ENCODE measurements at places on chromosomes 2 and 18.

GRCh38 chr18:45684341-45685115, 39.5 kb upstream of the SLC14A1 start:
- DNase-seq: no peak

- no peak for DNase-seq
Observed at GRCh38 chr2:223090039-223090438, 38.0 kb downstream of the KCNE4 start.

DNA sequence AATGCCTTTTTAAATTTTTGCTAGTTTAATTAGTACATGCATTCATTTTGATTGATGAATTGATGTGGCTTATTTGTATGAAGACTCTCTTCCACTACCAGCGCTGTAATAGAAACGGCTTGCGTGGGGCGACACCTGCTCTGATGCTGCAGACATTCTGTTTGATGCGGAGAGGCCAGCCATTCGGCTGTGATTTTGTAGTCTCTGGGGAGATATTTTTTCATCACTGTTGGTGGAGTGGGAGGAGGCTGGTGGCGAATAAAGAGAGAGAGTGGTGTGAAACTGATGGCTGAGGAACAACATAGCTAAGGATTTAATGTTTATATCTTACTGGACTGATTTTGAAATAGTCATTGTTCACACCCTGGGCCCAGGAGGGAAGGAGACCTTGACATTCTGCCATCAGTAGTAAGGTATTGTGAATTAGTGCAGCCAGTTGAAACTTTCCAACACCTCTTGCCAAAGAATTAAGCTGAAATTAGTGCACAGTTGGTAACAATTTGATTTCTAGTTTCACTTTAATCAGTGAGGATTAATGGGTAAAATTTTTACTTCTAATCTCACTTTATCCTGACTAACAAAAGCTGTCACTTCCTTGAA, 224.1 kb downstream of the MTX2 start:
- DNase-seq: no peak

GRCh38 chr2:229835596-229836283, 86.1 kb downstream of the TRIP12 start:
- no peak for DNase-seq

GRCh38 chr2:110991911-110992310, 128.8 kb upstream of the BCL2L11 start:
- DNase-seq: no peak

DNA sequence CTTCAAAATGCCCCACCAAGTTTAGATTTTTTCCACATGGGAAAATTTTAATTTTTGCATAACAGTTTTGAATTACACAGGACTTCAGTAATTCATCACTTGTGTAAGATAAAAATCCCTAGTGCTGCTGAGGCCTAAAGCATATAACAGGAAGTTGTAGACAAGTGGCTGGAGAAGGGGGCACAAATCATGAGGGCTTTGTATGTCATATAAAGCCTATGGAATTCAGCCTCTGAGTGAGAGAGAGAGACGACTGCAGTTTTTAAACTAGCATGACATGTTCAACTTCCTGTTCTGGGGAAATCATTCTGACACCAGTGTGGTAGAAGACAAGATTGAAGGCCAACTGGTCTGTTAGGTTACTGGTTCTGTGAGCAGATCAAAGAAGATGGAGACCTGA, 187.3 kb upstream of the CHST9 start:
- no peak for DNase-seq

GRCh38 chr18:47721876-47722275, 208.6 kb downstream of the SMAD2 start:
- DNase-seq: no peak

- no peak for DNase-seq
Observed at GRCh38 chr2:132588576-132588975, 81.4 kb downstream of the LYPD1 start.

GRCh38 chr18:54444319-54444914, 86.7 kb downstream of the C18orf54 start:
- DNase-seq: peak; percentile 22

DNA sequence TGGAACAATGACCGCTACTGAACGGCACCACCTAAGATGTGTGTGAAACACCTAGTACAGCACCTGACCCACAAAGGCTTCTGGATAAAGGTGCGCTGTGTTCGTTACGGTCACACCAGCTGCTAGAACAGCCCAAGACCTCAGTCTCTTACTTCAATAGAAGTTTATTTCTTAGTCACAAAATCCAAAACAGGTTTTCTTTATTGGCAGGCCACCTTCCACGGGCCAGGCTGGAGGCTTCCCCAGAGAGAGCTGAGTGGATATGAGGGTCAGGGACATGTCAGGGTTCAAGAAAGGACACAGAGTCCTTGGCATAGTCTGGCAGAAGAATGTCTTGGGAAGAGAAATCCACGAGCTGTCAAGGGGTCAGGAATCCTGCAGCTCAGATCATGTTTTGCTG, 92.2 kb downstream of the COL6A3 start:
- no peak for DNase-seq

- DNase-seq: no peak
Observed at GRCh38 chr2:221100467-221101089, 471.5 kb downstream of the EPHA4 start.

- no peak for DNase-seq
Observed at GRCh38 chr2:110973262-110973661, 147.5 kb upstream of the BCL2L11 start.

DNA sequence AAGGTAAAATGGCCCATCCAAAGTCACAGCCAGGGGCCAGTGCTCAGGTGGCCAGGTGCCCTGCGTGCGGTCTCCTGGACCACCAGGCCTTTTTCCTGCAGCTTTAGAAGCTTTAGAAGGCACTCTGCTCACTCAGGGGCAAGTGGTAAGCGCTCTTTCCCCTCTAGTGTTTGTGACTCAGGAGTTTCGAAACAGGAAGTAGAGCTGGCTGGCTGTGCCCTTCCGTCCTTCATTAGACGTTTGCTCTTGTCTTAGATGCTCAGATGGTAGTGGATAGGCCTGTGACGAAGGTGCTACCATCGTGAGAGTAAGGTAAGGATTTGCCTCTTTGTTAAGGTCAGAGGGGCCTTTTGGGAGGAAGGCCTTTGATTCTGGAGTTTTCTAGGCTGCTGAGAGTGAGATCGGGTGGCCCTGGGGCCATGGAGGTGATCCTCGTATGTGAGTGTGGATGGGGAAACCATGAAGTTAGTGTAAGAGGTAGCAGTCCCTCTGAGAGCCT, at the start of gene CASP8:
Gene CASP8, plus strand, starts transcription at position 235 of the 499 bp plus-strand sequence. CDS start 5,951 bp downstream, outside the sequence.
- no peak for DNase-seq

- DNase-seq: peak; percentile 69
Observed at GRCh38 chr2:234512884-234513669, 16.2 kb upstream of the ARL4C start.

- no peak for DNase-seq
Observed at GRCh38 chr2:195758846-195759245, 101.8 kb downstream of the SLC39A10 start.

DNA sequence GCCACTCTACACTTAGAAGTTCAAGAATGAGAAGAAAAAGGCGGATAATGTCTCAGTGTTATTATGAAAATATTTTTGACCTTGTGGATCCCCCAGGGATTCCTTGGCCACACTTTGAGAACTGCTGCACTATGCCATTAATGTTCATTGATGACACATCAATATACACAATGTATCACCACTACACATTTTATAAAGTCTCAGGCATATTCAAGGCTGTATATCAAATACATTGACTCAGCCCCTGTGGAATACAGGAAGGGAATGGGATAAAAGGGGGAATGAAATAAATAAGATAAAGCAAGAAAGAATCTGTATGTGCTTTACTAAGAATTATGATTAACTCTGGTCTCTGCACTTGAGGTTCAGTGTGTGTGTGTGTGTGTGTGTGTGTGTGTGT, 69.1 kb downstream of the INHBB start:
- DNase-seq: no peak

DNA sequence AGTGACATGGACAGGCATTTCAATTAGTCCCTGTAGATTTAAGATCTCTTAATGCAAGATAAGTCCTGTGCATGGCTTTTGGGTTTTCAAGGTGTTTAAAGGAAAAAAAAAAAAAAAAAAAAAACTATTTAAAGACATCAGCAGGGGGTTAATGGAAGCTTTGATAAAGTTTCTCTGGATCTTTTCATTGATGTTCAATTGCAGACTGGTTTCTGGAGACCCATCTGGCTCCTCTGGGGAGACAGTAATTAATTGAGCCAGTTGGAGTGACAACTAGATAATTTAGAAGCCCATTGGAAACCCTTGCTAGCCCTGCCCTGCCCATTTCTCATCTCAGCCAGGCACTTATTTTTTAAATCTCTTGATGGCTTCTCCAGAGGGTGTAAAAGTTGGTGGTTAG, 98.7 kb downstream of the EPHA4 start:
- no peak for DNase-seq

DNA sequence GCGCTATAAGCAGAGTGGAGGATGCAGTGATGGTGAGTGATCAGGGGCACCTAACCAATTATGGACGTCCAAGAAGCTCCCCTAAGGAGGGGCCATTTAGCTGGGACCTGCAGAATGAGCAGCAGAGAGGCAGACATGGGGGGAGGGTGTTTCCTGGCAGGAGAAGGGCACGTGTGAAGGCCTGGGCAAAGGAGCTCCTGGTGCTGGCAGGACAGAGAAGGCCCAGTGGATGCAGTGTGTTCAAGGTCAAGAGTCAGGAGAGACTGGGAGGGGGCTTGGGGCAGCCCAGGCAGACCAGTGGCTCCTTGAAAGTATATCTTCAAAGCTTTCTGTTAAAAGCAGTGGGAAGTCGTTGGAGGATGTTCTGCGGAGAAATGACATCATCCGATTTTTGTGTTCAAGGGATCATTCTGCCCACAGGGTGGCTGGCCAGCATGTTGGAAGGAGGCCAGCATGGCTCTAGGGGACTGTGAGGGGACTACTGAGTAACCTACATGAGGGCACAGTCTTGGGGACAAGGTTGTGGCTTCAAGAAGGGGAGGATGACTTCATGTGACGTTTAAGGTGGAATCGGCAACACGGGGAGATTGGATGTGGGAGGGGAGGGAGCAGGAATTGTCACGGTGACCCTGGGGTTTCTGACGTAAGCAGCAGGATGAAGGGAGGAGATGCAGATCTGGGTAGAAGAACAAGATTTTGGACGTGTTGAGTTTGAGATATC, 9.0 kb upstream of the CIB4 start:
- no peak for DNase-seq

GRCh38 chr2:212929116-212929515, 222.3 kb downstream of the IKZF2 start:
- DNase-seq: no peak

- DNase-seq: no peak
Observed at GRCh38 chr2:28955467-28955866, 25.6 kb upstream of the TOGARAM2 start.

DNA sequence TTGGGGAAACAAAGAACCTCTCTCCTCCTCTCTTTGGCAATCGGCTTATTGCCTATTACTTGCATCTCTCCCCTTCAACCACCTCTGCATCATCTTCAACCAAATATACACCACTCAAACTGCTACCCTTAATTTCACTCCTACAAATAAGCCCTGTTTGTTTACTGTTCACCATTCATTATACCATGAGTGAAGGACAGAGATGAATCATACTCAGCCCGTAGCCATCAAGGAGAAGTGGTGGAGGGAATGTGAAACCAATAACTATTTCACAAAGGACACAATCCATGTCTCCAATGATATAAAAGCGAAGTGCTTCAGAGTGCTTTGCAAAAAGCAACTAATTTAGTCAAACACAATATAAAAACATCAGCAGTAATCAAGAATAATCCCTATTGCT, 76.8 kb downstream of the CACNB4 start:
- no peak for DNase-seq

GRCh38 chr18:55912919-55913318, 324.9 kb upstream of the TCF4 start:
- no peak for DNase-seq

GRCh38 chr2:50525423-50525822, 506.5 kb downstream of the NRXN1 start:
- DNase-seq: no peak

DNA sequence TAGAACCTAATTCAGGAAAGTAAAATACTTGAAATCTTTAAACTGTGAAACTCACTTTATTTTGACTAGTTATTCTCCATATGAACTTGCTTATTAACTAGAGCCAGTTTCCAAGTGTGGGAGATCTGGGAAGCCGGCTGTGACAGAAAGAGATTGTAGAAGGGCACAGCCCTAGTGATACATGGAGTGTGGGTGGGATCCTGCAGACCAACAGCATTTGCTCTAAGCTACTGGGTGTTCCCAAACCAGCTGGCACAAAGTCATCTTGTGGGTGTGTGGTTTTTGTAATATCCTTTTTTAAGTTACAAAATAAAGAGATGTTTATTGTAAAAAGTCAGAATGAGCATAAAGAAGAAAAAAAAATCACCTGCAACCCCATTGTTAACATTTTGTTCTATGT, 3.4 kb downstream of the DUSP19 start:
- no peak for DNase-seq

DNA sequence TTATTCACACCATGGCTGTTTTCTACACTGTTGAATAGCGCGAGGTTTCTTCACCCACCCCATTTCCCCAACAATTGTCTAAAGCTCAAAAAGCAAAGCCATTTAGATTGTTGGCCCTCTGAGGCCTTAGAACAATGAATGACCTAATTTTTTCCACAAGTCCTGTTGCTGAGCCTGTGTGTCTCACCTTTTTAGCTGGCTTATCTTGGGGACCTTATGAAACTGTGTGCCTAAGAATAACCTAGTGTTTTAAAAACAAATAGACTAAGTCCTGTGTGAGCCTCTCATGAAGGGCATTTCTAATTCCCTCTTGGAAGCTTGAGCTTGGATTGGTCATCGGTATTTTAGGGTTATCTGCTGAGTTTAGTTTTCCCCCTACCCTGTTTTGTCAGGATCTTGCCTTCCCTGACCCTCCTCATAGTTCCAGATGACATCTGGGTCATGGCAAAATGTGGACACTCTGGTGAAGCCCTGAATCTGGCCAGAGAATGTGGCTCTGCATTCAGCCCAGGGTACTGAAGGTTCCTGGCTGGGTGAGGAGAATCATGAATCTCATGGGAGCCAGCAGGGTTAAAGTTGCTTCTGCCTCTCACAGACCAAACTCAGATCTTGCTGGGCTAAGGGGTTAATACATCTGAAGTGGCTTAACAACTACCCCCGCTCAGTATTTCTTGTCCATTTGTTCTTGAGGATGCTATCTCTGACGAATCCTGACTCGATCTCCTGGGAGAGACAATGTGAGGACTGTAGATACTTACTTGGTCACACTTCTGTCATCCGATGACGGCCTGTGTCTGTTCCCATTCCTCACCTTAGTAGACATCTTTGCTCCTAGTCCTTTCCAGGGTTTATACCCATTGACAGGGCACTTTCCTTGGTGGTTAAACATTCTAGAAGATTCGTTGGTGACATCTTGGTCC, 104.2 kb upstream of the MAP4K3 start:
- no peak for DNase-seq

DNA sequence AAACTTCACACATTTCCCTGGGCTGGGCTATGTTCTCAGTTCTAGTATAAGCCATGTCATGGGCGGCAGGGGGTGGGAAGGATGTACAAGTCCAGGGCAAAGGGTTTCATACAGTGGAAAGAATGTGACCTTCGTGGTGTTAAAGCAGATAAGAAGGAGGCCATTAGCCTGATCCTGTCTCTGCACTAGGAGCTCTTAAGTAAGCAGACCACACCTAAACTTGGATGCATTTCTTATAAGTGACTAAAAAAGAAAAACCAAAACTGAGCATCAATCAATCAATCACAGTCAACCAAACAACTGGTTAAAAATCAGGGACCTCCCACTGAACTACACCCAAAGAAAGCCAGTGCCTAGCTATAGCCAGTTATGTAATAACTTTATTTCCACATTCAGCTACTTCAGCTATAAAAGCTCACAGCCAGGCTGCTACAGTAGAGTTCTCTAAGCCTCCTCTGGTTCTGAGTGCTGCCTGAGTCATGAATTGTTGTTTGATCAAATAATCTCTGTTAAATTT, 46.8 kb upstream of the RIOK3 start:
- DNase-seq: no peak
